Glutamatergic neuron (in vitro differentiated cells): ENCODE measurements at places on chromosomes 6 and 20. TPM values are rescaled to one million over a fixed set of nuclear protein-coding genes. Genes with fewer than 3 reads are reported as not detected.

The FLRT3 gene
- total RNA-seq, result 5.7 TPM

The MAK gene
- not detected for total RNA-seq

The SASH1 gene
- 5.0 TPM for total RNA-seq

The CTCFL gene
- not detected for total RNA-seq

The TMEM170B gene
- 11.0 TPM for total RNA-seq

The PGBD1 gene
- total RNA-seq, result 18.1 TPM

The NTSR1 gene
- total RNA-seq, result 4.0 TPM

The SCUBE3 gene
- 0.25 TPM for total RNA-seq

The RFX6 gene
- not detected for total RNA-seq

The SIRT5 gene
- total RNA-seq, result 4.9 TPM

The SCGN gene
- 1.2 TPM for total RNA-seq

The NRSN1 gene
- total RNA-seq, result 5.7 TPM

The SEL1L2 gene
- total RNA-seq, result not detected

The C4B gene
- total RNA-seq, result 6.4 TPM

The FOXS1 gene
- total RNA-seq, result not detected

The C6orf141 gene
- total RNA-seq, result not detected

The ZFP64 gene
- total RNA-seq, result 39.1 TPM

The SYTL3 gene
- total RNA-seq, result 2.8 TPM

The SNX9 gene
- total RNA-seq, result 45.7 TPM

The SIRPB1 gene
- total RNA-seq, result not detected

The CD24 gene
- 782 TPM for total RNA-seq
